ENCODE measurements at places on chromosomes 3 and 15.

GRCh38 chr15:85642693-85643066 lies 152.0 kb downstream of the KLHL25 start:
- DNase-seq, result no peak

DNA sequence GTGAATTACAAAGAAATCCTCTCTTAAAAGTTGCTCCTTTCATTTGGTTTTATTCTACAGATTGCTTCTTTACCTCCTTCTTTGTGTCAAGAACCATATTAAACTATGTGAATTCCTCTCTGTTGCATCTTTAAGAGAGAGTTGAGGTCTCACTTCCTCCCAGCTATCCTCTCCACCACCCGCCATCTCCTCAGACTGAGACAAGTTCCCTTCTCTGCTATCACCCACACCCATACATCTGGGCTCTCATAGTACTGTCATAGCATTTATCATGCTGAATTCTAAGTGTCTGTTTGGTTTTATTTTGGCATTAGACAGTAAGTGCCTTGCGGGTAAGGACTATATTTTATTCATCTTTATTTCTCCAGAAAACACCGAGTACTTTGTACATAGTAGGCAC lies 54.2 kb downstream of the B3GALNT1 start:
- DNase-seq, result no peak

DNA sequence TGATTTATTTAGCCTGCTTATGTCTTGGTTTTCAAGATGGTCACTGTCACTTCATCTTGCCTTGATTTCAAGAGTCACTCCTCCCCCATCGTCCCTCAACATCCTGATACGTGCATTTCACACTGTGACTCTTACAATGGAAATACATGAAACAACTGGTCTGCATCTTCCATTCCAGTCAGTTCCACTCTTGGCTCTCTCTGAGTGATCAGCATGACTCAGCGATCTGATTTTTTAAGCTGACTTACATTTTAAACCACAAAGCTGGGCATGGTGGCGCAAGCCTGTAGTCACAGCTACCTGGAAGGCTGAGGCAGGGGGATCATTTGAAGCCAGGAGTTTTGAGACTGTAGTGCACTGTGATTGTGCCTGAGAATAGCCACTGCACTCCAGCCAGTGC lies 271.2 kb upstream of the ROPN1 start:
- DNase-seq, result no peak

DNA sequence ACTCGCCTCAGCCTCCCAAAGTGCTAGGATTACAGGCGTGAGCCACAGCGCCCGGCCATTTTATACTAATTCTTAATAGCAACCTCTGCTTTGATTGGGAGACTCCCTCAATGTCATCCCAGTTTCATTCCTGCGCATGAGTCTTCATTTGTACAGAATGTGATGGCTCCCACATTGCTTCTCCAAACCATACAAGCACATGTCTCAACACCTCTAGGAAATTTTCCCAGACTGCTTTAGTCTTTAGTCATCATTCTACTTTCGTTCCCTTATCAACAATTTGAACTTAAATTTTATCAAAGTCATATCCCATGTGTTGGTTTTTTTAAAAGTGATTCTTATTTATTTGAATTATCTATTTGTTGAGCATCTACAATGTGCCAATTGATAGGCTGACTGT lies 58.1 kb downstream of the SNX4 start:
- DNase-seq, result no peak

- DNase-seq, result no peak
Measured at GRCh38 chr3:134296616-134297015, 46.0 kb upstream of the RYK start.

GRCh38 chr15:57376696-57377477 lies 582 bp downstream of the CGNL1 start:
- DNase-seq, result no peak

GRCh38 chr3:83770664-83771402 lies 1188.0 kb upstream of the CADM2 start:
- DNase-seq, result no peak

- peak; percentile 86 for DNase-seq
Measured at GRCh38 chr3:169945313-169945712, 21.3 kb upstream of the SEC62 start.

DNA sequence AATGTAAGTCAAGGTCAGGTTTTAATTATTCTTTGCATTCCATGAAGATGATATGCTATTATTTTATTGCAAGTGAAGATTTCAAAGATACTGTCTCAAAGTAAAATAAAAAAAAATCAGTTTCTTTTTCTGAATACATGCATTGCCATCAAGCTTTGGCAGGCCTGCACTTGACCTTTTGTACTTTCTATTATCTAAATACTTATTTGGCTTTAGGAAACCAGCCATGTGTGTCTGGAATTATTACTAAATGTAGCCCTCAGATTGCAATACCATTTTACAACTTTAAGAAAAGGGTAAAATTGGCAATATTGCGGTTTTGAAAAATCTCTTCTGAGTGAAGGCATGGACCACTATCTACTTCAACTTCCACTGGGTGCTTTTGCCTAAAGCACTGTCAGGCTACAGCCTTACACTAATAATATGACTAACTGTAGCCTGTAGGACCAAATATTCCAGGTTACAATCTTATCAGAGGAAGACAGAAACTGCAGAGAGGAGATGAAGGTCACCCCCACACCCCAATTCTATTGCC lies 349.4 kb upstream of the DCBLD2 start:
- DNase-seq, result no peak

DNA sequence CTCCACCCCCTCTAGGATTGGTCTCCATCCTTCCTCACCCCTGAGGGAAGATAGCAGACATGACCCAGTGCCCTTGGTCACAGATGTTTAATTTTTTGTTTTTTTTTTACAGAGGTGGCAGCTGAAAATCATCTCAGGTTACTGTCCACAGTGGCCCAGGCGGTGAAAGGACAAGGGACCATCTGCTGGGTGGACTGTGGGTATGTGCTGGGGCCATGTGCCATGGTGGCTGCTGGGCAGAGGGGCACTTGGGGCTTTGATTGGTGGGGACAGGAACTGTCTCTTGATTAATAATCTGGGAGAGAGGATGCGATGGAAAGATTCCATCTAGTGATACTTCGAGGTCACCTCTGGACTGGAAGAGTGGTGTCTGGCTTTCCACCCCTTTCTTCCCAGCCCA lies 25.4 kb downstream of the PDIA5 start:
- DNase-seq, result no peak
